Endothelial cell (in vitro differentiated cells): ENCODE measurements at places on chromosomes 2 and 18.

DNA sequence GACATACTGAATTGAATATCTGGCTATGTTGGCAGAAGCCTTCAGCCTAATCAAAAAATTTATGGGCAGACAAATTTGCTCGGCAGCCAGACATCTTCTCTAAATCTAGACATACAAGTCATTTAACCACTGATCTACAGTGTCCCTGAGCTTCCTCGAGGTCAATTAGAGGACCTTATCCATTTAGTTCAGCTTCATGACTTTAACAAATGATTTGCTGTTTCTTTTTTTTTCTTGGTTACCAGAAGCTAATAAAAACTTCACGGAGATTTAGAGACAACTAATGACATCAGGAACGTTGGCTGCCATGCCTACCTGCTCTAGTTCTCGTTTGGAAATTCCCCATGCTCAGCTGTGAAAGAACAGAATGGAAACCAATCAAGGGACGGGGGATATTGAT lies 223.8 kb downstream of the BCL2 start:
- no peak for DNase-seq

DNA sequence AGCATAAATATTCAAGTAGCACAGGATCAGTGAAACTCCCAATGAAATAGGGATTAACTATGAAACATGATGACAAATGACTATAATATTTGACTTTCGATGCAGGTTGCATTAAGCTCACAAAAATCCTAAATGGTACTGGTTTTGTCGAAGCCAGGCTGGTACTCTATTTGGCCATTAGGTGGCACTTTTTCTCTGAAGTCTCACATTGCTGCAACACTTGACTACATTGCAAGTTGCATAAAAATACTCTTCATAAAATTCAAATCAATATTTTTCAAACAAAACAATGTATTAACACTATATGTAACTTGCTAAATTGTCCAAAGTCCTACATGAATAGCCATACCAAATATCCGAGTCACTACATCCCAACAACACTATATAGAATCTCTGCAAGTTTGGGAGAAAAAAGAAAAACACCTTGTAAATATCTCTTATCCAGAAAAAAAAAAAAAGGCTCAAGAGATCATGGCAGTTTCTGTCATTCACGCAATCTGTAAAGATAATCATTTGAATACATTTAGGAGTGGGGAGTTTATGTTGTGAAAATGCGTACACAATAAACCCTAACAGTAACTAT lies 9.5 kb downstream of the RTTN start:
- DNase-seq = peak; percentile 18

GRCh38 chr2:20549691-20550348 lies 101.1 kb downstream of the HS1BP3 start:
- DNase-seq = no peak

DNA sequence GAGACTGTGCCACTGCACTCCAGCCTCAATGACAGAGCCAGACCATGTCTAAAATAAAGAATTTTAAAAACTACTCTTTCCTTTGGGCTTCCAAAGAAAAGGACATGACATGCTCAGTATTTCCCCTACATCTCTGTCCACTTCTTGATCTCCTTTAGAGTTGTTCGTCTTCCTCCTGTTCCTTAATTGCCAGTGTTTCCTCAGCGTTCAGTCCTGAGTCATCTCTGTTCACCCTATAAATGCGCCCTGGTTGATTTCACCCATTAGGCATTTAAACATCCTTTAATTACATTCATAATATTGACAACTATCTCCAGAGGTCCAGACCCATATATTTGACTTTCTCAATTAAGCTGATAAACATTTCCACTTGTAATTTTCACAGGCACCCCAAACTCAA lies 64.0 kb downstream of the AAK1 start:
- no peak for DNase-seq

DNA sequence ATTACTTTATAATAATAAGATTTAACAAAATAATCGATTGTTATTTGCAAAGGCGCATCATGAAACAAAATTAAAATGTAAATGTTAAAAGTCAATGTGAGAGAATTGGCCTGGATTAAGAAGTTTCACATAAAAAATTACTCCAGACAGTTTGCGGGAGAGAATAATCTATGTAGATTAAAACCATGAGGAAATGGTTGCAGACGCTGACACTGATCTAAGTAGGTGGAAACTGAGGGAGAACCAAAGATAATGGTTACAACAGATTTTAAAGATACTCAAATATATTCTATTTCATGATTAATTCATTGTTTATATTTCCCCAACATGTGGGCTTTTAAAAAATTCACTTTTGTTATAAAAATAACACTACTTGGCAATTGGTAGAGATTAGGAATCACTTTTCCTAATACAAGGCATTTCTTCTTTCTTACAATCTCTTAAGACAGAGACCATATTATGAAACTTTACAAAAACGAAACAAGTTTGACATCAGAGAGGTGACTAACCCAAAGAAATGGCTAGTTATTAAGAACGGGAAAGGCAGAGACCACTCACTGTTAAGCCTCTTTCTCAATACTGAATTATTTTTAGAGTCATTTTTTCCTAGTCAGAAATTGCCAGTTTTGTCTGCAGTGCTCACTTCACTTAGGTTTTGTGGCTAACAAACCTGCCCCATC lies 1.6 kb downstream of the KANSL1L start:
- no peak for DNase-seq

- peak; percentile 65 for DNase-seq
Observed at GRCh38 chr2:25041307-25041927, 459 bp upstream of the EFR3B start.

DNA sequence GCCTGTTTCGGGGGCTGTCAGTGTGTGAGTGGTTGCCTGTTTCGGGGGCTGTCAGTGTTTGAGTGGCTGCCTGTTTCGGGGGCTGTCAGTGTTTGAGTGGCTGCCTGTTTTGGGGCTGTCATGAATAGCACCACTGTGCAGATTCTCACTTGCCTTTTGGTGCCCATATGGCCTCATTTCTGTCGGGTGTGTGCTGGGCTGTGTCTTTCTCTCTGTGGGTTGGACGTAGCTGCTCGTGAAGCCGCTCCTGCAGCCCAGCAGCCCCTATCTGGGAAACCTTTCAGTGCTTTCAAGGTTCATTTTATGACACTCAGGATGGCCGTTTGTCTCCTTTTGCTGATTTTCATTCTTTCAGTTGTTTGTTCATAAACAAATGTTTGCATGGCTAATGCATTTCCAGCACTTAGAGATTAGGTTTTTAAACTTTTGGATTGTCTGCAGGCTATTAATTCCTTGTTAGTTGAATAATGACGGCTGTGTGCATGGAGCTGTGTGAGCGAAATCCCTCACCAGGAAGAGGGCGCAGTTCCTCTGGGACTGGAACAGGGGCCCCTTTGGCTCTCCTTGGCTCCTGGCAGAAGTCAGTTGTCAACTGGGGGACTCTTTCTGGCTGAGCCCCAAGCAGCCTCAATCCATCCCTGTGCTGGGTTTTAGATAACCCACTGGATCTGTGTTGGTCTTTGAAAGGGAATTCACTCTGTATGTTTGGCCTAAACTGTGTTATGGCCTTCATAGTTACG lies 10.8 kb downstream of the AGAP1 start:
- no peak for DNase-seq

DNA sequence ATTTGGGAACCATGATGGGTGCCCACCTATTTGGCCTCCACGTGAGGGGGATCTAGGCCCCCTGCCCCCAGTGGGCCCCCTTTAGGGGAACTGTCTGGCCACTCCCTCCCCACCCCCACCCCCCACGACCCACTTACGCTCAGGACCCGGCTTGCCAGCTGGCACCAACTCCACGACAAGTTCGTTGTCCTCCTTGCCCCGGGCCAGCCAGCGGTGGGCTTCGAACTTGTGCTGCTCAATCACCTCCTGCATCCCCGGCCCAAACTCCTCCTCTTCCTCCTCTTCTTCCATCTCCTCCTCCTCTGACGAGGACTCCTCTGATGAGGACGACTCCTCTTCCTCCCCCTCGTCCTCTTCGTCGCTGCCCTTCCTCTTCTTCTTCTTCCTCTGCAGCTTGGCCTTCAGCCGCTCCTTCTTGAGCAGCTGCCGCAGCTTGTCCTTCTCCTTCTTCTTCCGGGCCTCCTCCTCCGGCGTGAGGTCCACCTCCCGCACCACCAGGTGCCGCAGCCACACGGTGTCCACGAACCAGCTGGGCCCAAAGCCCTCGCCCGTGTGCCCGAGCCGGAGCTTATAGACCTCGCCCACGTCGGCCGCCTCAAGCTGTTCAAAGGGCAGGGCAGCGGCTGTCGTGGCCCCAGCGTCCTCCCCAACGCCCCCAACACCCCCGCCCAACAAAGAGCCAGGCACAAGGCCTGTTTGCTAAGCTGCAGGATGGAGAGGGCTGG lies 96.9 kb downstream of the LOXHD1 start:
- no peak for DNase-seq

- DNase-seq = no peak
Observed at GRCh38 chr18:48609820-48610815, 71.3 kb downstream of the CTIF start.

DNA sequence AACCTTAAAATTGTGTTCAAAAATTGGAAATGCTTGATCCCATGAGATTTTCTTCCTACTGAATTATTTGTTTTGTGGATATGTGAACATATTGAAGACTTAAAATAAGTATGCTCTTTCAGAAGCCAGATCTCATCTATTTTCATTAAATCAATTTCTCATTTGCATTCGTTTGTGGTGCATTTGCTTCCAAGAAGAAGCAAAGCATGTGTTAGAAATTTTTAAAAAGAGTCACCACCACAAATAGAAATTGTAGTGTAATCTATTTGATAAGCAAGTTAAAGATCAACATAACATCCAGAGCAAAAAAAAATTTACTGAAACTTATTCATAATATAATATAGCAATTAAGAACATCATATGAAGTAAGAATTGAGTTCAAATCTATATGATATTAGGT lies 300.9 kb upstream of the SYT4 start:
- DNase-seq = no peak

DNA sequence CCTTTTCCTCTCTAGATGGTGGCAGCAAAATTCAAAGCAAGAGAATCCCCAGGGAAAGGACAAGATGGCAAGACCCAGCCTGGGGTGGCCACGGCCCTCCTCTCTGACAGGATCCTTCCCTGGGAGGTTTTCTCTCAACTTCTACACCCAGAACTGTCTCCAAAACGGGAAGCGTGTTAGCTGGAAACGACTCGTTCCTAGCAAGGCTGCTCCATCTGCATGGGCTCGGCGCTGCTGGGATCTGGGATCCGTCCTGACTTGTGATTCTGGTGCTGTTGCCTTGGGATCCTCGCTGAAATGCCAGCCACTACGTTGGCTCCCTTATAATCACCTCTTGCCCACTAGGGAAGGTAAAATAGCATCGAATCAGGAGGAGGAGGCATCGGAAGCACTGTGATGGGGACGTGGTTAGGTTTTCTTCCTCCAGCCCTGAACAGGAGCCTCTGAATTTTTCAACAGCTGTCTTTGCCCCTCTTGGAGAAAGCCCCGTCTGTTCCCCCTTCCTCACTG lies 514.8 kb upstream of the MYT1L start:
- no peak for DNase-seq

DNA sequence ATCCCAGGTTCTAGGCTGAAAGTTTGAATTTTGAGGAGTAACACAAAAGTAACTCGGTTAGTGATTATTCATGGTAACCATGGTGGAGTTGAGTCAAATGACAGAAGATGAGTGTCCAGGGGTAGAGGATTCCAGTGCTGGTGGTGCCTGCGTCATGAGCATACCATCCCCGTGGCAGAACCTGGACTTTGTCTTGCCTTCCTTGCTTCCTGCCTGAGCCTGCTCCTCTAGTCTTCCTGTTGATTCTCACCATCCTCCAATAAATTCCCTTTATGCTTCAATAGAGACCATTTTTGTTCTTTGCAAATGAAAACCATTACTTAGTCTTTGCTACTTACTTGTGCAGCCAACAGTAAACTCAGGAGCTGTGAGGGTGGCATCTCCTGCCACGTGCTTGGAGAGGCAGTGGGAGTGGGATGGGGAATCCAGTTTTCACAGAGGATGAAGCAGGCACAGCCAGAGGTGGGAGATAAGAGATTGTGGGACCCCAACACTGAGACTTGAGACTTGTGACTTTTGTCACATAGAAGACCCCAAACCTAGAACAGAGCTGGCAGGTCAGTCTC lies 4.1 kb upstream of the YES1 start:
- DNase-seq = no peak

- DNase-seq = no peak
Observed at GRCh38 chr2:32212295-32212694, 46.6 kb downstream of the SLC30A6 start.

DNA sequence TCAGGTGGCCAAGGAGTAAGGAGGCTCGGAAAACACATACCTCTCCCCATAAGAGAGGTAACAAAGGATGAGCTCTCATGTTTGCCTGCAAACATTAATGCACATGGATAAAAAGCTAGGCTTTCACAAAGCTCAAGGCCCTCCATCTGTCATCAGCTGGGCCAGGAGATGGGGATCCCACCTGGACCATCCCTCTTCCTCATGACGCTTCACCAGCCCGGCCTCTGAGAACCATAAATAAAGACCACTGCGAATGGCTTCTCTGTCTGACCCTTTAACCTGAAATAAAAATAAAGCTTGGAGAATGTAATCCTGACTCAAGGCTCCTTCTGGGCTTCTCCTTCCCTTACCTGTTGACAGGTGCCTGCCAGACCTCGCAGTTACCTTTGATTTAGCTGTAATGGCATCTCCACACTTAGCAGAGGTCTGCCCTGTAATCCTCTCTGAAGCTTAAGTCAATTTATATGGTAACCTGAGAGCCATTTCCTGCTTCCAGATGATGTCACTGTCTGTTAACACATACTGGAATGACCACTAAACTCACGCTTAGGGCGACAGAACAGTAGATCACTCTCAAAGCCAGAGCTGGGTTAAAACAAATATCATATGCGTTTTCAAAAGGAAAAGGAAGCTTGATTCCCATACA lies 29.3 kb upstream of the FOXI3 start:
- DNase-seq = no peak

DNA sequence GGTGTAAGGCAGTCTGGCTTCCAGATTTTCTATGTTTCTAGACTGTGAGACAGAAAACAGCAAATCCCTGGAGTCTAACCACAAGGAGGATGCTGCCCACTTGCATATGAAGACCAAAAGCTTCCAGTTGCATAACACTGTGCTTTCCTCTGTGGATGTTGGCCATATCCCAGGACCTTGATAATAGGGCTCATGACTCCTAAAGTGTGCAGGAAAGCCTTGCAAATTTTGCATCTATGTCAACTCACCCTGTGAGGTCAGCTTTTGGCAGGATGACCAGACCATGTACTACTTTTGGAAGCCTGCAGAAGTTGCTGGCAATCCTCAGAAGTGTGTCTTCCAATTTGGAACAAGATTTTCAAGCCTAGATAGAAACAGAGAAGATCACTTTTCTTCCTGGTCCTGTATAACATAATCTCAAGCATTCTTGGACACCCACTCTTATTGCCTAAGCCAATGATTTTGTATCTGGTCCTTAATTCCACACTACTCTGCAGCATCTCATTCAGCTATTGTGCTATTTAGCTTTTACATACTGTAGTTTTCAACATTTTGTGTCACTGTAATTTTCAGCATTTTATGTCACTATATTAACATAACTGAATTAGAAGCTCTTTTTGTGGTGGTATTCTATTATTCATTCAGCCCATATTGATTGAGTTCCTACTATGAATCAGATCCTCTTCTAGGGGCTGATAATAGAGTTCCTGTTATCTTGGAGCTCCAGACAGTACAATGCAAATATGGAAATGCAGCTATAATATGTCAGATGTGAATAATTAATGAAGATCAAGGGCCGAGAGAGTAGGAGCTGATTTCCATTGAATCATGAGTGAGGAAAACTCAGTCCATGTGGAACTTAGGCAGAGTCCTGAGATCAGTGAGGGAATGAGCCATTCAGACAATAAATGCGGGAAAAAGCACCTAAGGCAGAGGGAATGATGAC lies 85.3 kb upstream of the RAB27B start:
- DNase-seq = no peak
